ENCODE measurements at places on chromosomes 6 and 20.

DNA sequence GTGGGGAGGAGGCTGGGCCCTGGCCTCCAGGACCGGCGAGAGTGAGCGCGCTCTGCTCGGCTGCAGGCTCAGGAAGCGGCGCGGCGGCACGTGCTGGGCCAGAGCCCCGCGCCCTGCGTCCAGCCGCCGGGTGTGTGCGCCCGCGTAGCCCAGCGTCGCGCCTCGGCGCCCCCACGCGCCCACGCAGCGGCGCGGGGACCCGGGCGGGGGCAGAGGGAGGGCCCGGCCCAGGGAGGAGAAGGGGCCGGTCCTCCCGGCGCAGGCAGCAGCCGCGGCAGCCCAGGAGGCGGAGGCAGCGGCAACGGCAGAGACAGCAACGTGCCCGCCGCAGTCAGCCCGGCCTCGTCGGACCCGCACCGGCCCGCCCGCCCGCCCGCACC, at the start of gene EYA2:
TSS of gene EYA2 (plus strand) at position 265 of the 380 bp plus-strand sequence. CDS start 95,168 bp downstream, outside the sequence.
- no peak for DNase-seq

- DNase-seq = no peak
Measured at GRCh38 chr20:53034899-53035298, 62.7 kb downstream of the TSHZ2 start.

GRCh38 chr6:135496800-135497411, 634 bp downstream of the AHI1 start:
- DNase-seq = no peak

DNA sequence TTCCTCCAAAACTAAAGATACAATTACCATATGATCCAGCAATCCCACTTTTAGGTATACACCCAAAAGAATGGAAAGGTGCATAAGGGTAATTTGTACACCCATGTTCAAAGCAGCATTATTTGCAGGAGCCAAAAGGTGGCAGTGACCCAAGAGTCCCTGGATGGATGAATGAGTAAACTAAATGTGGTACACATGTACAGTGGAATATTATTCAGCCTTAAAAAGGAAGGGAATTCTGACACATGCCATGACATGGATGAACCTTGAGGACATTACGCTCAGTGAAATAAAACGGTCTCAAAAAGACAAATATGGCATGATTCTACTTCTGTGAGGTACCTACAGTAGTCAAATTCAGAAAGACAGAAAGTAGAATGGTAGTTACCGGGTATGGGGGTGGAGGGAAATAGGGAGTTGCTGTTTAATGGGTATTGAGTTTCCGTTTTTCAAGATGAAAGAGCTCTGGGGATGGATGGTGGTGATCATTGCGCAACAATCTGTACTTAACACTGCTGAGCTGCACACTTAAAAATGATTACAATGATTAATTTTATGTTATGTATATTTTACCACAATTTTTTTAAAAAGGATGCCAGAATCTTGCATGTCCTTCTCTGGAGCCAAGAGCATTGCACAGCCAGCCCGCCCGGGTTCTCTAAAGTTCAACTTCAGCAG, 518.9 kb upstream of the JARID2 start:
- no peak for DNase-seq

- no peak for DNase-seq
Measured at GRCh38 chr6:121726596-121726995, 291.1 kb downstream of the GJA1 start.

- no peak for DNase-seq
Measured at GRCh38 chr20:24958506-24959385, 9.7 kb downstream of the CST7 start.

DNA sequence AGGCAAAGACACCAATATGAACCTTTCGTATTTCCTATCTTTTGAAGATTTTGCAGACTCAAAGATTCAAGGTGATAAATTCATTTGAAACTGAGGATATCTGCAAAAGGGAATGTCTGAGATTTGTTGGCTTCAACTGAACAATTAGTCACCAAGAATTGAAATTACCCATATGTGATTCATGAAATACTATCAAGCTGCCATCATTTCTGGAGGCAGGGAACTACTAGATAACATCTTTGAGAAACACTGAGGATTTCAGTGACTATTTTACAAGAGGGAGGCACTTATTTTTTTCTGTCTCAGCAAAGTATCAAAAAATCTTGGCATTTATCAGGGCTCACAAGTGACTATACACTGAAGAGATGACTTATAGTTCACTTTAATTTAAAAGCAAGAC, 39.8 kb upstream of the MMS22L start:
- DNase-seq = no peak

GRCh38 chr20:24027229-24027628, 38.6 kb upstream of the GGTLC1 start:
- peak; percentile 68 for DNase-seq

- DNase-seq = no peak
Measured at GRCh38 chr6:12265791-12266190, 24.4 kb upstream of the EDN1 start.

GRCh38 chr6:55448451-55448850, 121.2 kb downstream of the GFRAL start:
- DNase-seq = no peak

- DNase-seq = no peak
Measured at GRCh38 chr6:155895641-155896040, 440.0 kb upstream of the NOX3 start.

GRCh38 chr20:50987493-50988210, 29.0 kb downstream of the MOCS3 start:
- DNase-seq = peak; percentile 47

DNA sequence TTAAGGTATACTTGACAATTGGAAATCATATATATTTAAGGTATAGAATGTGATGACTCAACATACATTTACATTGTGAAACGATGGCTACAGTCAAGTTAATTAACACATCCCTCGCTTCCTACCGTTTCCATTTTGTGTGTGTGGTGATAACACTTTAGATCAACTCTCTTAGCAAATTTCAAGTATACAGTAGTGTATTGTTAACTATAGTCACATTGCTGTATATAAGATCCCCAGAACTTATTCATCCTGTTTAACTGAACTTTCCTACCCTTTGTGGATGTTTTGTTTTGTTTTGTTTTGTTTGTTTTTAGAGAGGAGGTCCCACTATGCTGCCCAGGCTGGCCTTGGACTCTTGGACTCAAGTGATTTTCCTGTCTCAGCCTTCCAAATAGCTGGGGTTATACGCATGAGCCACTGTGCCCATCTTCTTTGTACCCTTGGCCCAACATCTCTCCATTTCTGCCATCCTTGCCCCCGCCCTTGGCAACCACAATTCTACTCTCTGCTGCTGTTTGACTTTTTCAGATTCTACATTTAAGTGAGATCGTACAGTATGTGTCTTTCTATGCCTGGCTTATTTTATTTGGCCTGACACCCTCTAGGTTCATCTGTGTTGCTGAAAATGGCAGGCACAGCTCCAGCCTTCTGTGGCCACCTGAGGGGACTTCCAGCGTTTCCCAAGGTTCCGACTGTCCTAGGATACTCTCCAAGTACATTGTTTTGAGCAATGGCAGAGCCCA, 90.5 kb upstream of the SNX9 start:
- no peak for DNase-seq

DNA sequence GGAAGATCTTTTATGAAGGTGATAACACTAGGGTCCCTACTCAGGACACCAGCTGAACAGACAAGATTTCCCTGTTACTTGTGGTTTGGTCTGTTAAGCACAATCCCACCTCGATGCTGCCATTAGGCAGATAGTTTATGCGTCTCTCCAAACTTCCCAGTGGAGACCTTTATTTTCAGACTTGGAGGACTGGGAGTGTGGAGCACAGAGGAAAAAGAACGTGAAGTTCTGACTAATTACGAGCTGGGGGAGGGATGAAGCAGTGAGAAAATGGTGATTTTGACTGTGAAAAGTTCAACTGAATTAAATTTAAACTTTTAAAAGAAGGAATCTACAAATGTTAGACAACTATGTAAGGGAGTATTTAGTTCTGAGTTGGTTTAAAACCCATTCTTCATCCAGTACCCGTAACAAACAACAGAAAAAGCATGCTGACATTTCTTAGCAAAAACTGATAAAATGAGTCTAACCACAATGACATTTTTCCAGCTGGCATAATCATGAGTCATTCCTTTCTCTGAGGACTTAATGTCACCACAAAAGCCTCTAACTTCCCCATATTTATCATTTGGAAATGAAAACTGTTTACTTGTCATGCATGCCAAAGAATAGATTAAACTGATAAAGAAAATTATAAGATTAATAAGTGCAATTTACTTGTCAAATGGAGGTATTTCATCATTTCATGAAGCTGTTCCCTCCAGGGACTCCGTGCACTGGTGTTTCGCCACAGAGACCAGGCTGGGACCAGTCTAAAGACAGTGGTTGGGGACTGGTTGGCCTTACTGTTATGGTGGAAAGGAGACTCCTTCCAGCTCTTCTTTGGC, 113.3 kb upstream of the SSTR4 start:
- no peak for DNase-seq

- DNase-seq = no peak
Measured at GRCh38 chr6:92122746-92123145, 1296.6 kb downstream of the EPHA7 start.

GRCh38 chr6:10098756-10099528, 315.9 kb downstream of the TFAP2A start:
- DNase-seq = no peak
